ENCODE measurements at places on chromosomes 5 and 9.

DNA sequence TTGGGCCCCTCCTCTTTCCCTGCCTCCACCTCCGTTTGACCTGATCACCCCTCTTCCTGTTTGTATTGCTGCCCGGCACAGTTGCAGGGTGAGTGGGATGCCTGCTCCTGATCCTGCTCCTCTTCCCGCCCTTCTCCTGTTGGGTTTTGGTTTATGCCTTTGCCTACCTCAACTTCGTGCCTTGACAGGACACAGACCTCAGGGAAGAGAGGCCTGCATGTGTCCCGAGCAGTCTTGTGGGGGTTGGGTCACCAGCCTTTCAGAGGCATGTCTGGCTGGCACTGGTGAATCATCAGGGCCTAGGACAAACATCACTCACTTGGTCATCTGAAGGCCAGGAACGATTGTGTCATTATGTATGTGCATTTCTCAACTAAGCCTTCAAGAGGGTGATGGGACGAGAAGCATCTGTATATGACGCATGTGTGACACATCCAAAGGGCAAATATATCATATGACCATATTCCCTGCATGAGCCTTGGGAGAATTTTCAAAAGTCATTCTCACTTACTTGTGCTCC lies 56.9 kb downstream of the NPR3 start:
- no peak for DNase-seq

- DNase-seq: no peak
Measured at GRCh38 chr5:5481633-5482032, 59.2 kb downstream of the ICE1 start.

DNA sequence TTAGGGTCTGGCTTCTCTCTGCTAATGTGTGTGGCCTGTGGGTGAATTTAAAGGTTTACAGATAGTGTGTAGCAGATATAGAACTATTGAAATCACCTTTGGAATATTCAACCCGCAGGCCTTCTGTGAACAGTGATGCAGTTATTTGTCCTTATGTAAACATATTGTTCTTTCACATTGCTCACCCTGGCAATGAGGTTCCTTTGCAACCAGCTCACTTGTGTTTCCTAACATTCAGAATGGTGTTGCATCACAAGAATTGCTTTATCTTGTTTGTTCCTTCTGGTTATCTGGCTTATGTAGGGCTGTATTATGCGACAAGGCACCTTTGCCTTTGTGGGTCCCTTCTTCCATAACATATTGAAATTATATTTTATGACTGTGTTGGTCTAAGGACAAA lies 370.3 kb downstream of the NNT start:
- DNase-seq: no peak

GRCh38 chr9:129225815-129226214 lies 47.8 kb upstream of the IER5L start:
- DNase-seq: no peak

- DNase-seq: no peak
Measured at GRCh38 chr9:137275588-137276472, 1.7 kb upstream of the TOR4A start.

DNA sequence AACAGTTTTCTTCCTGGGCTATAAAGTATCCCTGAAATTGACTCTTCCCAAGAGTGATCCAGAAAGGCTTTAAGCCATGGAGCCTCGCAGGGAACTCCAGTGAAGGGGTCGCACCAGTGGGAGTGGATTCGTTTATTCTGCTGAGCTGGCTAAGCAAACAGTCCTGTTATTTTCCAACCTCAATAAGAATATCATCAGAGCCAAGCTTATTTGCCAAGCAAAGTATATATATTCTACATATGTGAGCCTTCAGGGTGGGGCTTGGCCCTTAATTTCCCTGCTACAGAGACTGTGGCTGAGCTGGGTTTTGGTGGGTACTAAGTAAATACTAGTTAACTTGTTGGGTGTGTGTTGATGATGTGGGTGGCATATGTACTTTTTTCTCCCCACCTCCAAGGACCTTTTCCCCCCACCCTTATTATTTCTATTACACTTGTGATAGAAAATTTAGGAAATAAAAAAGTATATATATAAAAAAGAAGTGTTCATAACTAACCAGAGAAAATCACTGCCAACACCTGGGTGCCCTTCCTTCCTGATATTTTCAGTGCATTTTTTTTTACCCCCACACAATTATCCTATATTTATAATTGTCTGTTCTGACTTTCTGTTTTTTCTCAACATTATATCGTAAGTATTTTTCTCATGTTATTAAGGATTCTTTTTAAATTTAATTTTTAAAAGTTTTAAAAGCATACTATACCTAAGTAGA lies 5.3 kb downstream of the GSN start:
- no peak for DNase-seq

DNA sequence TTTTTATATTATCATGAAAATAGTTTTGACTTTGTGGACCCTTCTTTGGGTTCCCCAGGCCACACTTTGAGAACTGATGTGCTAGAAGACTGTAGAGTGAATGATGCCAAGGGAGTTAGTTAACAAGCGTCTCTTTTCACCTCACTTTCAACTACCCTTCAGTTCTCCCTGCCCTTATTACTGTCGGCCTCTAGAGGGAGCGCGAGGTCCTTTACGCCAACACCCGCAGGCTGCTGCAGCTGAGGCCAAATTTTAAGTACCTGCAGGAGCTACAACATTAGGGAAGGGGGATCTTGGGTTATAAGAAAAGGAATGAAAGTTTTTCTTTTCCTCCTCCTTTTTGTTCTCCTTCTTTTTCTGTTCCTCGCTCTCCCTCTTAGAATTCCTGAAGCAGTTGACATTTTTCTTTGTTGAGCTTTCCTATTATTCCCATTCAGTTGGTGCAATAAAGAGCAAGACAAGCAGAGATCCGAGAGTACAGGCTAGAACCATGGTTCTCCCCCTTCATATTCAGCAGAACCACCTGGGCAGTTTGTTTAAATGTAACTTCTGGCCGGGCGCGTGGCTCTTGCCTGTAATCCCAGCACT lies 84.0 kb downstream of the ZFAND5 start:
- no peak for DNase-seq

DNA sequence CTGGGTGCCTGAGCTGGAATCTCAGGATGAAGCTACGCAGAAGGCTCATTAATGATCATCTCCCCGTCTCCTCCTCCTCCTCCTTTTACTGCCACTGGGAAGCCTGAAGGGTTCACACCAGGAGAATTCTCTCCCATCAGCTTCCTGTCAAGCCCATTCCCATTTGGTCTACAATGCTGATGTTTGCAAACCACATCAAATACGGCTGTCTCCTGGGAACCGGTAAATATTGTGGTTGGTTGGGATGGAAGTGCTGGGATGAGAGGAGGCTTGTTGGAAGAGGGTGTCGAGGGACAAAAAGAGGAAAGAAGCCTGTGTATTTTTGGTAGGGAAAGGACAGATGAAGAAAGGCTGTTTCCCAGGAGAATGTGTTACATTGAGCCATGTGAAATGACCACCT lies 13.2 kb upstream of the S1PR3 start:
- DNase-seq: no peak

GRCh38 chr9:84325347-84325973 lies 15.1 kb downstream of the SLC28A3 start:
- no peak for DNase-seq

GRCh38 chr9:18800579-18800978 lies 232.4 kb downstream of the SAXO1 start:
- DNase-seq: no peak

DNA sequence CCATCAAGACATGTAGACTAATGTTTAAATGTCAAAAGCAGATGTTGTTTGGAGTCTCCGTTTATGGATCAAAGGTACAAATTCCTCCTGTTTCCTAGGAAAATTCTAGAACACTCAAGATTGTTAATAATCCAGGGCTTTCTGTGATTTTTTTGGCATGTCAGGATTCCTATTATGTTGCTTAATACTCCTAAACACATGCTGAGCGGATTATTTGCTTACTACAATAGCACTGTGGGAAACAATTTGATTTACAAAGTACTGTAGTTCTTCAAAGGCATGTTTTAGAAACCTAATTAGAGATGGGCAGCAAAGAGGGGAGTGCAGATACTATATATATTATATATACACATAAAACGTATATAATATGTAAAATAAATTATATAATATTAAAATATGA lies 19.0 kb upstream of the SCAMP1 start:
- no peak for DNase-seq

DNA sequence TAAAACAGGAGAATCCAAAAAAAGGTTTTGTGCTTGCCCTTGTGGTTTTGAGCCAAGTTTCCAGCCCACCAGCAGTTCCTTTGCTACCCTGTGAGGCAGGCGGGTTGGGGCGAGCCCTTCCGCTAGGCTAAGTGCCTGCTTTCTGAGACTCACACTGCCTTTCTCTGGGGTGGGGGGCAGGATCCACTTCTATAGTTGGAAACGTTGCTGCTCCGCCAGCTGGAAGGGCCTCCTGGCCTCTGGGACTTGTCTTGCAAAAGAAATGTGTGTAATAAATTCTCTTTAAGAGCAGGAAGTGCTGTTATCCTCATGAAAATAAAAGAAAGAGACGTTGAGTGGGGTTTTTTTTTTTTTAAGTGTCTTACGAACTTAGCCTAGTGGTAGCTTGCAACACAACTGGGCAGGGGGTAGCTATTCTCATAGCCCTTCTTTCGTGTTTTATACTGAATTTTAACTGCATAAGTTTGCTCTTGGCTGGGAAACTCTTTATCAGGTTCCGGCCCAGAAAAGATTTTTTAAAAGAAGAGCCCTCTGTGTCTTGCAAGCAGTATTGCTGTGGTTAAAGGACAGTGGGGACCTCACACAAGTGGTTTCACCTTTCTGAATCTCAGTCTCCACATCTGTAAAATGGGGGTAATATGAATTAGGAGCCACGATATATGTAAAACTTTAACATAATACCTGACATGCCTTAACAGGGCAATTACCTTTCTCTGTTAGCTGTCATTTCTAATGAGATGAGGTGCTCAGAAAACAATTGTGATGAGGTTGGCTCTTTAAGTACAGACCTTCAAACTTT lies 19.8 kb downstream of the JADE2 start:
- no peak for DNase-seq

- DNase-seq: no peak
Measured at GRCh38 chr5:172141949-172142319, 46.1 kb downstream of the STK10 start.

GRCh38 chr9:124810663-124811355 lies 33.9 kb downstream of the OLFML2A start:
- no peak for DNase-seq

DNA sequence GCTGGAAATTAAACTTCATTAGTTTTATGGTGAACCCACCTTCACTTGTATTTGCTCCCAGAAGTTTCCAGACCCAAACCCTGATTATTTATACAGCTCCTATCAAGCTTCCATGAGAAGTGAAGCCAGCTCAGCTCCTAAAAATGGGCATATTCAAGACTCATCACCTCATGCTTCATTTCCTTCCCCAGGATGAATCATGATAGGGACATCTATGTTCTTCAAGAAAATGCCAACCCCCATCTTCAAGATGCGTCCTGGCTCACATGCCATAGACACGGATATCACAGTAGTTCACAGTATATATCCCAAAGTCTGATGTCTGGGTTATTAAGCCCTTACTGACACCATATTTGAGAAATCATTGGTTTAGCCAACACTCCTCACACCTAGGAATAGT lies 217.6 kb downstream of the NPR3 start:
- no peak for DNase-seq

- no peak for DNase-seq
Measured at GRCh38 chr5:169091396-169091980, 209.5 kb downstream of the SLIT3 start.

GRCh38 chr5:138611678-138612218 lies 36.5 kb upstream of the HSPA9 start:
- no peak for DNase-seq

DNA sequence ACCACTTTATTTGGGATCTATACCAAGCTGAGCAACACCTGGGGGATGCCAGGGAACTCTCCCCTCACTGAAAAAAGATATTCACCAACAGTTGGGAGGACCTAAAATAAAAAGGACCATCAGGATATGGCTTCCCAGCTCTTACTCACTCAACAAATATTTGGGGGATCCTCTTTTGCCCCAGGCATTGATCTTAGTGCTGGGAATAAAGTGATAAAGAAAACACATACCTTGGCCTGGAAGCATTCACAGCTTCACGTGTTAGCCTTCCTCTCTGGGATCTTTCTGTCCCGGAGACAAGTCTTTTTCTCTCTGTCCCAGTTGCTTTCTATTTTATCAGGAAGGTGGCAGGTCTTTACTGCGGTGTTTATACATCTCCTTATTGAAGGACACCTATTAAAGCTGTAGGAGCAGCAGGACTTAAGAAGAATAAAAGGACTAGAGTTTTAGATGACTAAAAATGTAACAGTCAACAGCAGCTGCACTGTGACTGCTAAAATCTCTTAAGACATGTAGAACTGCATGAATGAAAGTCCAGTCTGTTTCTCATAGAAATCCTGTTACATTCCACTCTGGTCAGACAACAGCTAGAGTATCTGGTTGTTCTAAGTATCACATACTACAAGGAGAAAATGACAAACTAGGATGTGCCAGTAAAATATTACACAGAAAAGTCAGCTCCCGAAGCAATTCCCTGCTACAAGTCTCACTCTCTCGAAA lies 90.0 kb upstream of the ITGA2 start:
- no peak for DNase-seq

- DNase-seq: no peak
Measured at GRCh38 chr5:38433160-38433861, 123.1 kb downstream of the LIFR start.

- DNase-seq: no peak
Measured at GRCh38 chr5:78968781-78969180, 16.3 kb downstream of the ARSB start.

GRCh38 chr9:100774962-100775361 lies 197.1 kb downstream of the CAVIN4 start:
- no peak for DNase-seq

GRCh38 chr9:91421971-91422757 lies 1.5 kb downstream of the NFIL3 start:
- DNase-seq: no peak

DNA sequence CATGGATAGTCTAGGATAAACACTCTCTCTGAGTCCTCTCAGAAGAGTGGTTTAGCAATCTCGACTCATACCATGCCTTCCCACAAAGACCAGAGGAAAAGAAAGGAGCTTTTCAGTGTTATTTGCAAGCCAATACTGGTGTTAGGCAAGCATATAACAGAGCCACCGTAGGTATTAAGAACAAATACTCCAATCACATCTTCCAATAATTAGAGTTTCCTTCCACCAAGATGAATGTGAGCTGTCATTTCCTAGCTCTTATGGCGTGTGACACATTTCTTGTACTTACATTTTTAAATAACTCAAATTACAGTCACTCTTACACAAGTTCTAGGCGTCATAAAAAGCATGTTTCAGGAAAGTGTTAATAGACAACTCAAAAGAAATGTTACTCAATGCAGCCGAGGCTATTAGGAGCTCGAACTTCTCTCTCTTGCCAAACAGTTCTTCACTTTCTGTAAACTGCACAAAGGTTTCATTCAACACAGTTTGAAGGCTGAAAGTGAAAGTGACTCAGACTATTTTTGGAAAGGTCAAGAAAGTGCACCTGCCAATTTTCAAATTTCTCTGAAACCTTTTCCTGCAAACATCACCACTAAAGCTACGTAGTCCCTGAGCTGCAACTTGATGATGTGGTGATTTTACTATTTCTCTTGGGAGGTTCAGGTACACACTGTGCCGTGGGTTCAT lies 153.8 kb downstream of the AUH start:
- no peak for DNase-seq

- no peak for DNase-seq
Measured at GRCh38 chr5:140236891-140237598, 62.1 kb downstream of the CYSTM1 start.

GRCh38 chr9:110745676-110746075 lies 77.1 kb downstream of the MUSK start:
- no peak for DNase-seq

Data from activated naive CD4-positive, alpha-beta T cell treated with anti-CD3 and anti-CD28 coated beads, Interleukin-2, amount 50 U/mL, for 72 hours (primary cell).